ENCODE measurements at places on chromosomes 7 and 10.

GRCh38 chr7:138245216-138245615, 169.0 kb downstream of the AKR1D1 start:
- DNase-seq, result no peak

GRCh38 chr10:14179251-14179650, 151.5 kb downstream of the FRMD4A start:
- DNase-seq, result no peak

DNA sequence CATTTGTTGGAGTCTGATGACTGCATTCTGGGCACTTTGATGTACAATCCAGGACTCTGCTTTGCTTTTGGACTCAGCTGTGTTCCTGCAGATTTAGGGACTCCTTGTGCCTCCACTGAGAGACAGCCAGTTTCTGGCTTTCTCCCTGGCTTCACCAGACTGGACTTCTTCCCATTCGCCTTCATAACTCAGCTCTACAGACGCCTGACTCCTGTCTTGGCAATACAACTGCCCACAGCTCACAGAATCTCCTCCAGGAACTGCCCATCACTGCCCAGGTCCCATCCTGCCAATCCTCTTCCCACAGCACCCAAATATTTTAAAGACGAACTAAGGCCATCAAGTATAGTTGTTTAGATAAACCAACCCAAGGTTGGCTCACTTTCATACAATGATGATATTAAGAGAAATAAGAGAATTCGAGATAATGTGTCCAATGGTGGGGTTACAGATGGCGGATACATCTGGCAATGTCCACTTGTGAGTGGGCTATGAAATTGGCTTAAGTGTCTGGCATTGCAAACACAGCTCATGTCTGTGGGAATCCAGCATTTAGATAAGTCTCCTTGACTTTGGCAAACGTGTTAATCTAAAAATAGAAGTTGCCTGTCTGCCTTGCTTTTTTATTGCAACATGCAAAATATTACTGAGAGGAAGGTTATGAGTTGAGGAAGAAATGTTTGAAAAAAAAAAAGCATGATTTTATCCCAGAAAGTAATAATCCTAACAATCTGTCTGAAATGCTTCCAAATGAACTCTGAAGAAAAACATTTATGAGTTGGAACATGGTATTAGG, 95.1 kb downstream of the ITGA8 start:
- DNase-seq, result no peak

GRCh38 chr10:62760401-62760800, 44.1 kb upstream of the ADO start:
- no peak for DNase-seq

DNA sequence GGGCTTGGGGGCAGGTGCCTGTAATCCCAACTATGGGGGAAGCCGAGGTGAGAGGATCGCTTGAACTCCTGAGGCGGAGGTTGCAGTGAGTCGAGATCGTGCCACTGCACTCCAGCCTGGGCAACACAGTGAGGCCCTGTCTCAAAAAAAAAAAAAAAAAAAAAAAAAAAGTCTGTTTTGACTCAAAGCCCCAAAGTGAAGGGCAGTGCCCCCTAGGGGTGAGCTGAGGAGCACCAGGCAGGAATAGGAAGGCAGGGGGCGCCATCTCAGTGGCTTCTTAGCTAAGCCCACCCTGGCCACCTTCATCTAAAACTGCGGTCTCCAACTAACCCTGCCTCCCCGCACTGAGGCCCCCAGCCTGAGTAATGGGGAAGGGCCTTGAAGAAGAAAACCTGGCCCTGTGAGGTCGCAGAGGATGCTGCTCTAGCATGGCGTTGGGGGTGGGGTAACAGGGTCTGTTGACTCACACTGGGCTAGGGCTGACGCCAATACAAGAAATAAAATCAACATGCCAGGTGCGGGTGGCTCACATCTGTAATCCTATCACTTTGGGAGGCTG, 9.8 kb downstream of the PODXL start:
- DNase-seq, result no peak
